Stimulated activated CD4-positive, alpha-beta T cell treated with anti-CD3 and anti-CD28 coated beads, Interleukin-1b, Interleukin-23, amount 100 ng/mL, for 1 hour (primary cell): ENCODE measurements at places on chromosomes 12 and 14.

GRCh38 chr12:127619869-127620734, 646.9 kb upstream of the TMEM132C start:
- DNase-seq = no peak

- DNase-seq = no peak
Observed at GRCh38 chr12:107017042-107017441, 30.1 kb upstream of the MTERF2 start.

DNA sequence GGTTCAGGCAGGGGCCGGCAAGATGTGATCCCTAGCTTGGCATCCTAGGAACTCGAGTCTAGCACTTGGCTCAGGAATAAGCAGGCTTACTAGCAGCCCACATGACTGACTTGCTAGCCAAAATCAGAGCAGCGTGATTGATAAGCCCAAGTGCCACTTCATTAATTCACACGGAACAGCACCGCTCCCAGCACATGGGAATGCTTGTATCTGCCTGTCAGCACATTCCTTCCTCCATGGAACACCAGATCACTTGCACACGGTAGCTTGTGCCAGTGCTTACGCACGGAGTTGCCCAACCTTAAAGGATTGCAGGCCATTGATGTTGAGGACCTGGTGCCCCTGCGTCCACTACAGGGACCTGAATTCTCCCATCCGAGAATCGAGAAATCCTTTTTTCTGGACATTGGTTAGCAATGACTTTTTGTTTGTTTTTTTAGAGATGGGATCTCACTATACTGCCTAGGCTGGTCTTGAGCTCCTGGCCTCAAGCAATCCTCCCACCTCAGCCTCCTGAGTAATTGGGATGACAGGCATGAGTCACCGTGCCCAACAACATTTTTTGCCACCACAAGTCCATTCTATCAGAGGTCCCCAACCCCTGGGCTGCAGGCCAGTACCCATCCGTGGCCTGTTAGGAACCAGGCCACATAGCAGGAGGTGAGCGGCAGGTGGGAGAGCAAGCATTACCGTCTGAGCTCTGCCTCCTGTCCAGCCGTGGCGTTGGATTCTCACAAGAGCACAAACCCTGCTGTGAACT, 30.6 kb upstream of the TSPAN9 start:
- no peak for DNase-seq

DNA sequence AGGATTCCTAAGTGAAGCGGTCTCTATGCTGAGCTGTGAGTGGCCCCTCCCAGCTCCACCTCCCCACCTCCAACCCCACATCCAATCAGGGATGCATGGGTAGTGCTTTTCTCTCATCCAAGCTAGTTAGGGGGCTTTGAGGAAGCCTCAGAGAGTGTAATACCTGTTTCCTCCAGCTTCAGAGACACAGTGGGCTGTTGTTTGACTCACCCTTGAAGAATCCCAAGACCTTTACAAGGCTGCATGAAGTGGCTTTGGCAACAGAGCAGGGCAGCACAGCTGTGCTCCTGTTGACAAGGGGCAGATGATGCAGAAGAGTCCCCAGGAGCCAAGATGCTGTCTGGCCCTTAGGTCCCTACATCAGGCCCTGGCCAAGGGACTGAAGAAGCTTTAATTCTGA, 27.1 kb upstream of the CLMN start:
- no peak for DNase-seq

DNA sequence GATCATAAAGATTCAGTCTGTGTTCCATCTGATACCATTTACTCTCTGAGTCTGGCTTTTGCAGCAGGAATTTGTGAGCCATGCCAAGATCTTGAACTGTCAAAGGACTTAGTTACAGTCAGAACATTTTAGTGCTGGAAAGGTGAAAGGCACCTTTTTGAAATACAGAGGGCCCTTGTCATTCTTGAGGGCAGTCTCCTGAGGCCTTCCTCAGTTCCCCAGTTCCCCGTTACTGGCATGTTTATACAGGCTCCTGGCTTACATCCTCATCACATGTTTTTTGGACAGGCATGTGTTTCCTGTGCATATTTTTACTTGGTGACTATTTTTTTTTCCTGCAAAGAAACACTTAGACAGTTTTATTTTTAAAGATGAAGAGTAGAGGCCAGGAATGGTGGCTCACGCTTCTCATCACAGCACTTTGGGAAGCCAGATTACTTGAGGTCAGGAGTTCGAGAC, 21.0 kb downstream of the CFAP54 start:
- DNase-seq = no peak

DNA sequence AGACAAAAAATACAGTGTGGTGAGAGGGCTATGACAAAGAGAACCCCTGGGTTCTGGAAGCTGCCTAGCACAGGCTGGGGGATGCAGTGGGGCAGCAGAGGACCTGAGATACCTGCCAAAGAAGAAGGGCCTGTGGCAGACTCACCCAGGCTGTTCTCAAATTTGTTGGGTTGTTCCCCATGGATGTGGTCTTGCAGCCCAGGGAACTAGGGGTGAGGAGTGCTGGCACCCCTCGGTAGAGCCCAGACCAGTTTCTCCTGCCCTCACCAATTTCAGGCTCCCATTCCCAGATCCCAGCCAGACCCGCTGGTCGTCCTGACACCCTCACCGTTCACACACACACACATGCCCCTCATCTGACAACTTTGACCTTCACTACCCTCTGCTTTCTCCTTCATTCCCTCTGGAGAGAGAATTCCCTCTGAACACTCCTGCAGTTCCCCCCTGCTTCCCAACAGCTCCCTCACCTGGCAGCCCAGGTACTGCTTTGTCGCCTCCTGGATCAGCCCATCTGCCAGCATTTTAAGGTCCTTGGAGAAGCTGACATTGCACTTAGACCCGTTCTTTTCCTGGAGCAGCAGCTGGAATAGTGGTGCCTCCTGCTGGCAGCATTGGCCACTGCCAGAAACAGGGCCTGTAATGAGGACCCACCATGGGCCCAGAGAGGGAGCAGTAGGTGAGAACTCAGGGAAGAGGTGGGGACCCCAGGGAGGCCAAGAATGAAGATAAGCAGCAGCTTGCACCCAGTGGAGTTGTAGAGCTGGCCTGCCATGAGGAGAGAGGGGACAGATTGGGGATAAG, 5.9 kb upstream of the GDF11 start:
- no peak for DNase-seq

GRCh38 chr12:27031531-27031930, 9.2 kb downstream of the MED21 start:
- no peak for DNase-seq

DNA sequence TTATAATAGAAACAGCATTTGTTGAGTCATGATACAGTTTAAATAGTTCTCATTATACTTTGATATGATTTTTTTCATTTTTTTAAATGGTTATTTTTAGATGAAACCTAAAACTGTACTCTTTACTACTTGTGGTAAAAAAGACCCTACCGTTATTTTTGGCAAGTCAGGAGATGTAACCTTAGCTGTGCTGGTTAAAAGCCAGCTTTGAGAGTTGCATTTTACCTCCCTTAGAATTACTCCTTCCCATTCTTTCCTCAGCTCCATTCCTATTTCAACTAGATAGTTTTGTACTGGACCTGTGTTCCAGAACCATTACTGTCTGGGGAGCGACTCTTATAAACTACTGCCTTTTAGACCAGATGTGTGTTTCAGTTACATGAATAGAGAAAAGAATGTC, 92.0 kb downstream of the RAD51B start:
- no peak for DNase-seq

DNA sequence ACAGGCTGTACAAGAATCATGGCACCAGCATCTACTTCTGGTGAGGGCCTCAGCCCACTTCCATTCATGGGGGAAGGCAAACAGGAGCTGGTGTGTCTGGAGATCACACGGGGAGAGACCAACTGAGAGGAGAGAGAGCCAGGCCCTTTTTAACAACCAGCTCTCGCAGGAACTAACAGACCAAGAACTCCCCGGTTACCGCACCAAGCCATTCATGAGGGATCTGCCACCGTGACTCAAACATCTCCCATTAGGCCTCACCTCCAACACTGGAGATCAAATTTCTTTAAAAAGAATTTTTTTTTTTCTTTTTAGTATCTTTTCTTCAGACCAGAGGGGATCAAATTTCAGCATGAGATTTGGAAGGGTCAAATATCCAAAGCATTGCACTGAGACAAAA, 16.7 kb upstream of the AQP2 start:
- DNase-seq = no peak

DNA sequence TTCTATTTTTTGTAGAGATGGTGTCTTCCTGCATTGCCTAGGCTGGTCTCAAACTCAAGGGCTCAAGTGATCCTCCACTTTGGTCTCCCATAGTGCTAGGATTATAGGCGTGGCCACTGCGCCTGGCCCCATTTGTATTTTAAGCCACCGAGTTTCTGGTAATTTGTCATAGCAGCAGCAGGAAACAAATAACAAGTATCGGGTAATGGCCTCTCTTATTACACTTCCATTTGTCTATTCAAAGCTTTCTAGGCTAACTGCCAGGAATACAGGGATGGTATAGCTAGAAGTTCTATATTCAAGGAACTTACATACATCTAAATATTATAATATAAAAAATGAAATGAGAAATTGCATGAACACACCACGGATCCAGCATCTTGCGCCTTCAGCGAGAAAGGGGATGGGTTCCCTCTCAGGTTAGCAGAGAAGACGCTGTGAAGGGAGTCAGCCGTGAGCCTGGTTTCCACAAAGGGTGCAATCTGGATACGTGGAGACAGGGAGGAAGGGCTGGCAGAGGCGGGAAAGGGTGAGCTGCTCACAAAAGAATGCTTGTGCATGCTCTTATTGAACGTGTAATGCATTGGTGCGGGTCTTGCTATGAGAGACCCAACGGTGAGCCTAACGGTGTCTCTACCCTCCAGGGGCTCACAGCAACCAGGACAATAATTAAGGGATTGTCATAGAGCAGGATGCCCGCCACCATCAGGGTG, 9.5 kb downstream of the BDKRB1 start:
- no peak for DNase-seq

DNA sequence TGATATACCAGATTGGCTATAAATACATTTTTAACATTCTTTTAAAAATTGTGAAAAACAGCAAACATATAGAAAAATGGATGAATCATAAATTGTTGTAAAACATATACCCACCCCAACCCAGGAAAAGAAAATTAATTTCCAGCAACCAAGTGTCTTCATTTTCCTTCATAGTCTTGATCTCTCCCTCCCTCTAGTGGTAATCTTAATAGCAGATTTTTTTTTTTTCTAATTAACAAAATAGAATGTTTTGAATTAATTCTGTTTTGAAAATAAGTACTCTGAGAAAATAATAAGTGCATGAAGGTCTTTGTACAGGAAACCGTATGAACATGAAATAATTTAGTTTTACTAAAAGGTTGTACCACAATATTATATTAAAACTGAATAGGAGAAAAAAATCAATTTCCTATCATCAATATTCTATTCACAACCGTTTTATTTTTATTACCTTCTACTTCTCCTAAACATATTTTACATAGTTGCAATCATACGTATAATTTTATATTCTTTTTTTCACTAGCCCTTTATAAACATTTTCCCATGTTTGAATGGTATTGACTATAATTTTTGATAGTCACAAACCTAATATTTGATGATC, 7.0 kb downstream of the ETNK1 start:
- no peak for DNase-seq

DNA sequence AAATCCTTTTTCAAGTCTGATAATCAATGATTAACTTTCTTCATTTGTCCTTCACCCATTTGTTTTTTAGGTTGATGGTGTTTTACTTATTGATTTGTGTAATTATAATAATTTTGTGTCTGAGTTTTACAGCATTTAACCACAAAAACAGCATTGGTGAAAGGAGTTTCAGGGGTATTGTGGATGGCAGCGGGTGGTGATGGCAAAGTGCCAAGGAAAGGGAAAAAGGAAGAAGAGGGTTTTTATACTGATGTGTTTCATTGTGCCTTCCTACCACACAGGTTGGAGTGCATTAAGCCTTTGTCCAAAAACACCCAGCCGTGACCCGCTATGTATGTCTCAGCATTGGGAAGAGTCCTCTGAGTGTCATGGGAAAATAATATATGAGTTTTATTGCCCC, 150.3 kb downstream of the DAD1 start:
- no peak for DNase-seq

DNA sequence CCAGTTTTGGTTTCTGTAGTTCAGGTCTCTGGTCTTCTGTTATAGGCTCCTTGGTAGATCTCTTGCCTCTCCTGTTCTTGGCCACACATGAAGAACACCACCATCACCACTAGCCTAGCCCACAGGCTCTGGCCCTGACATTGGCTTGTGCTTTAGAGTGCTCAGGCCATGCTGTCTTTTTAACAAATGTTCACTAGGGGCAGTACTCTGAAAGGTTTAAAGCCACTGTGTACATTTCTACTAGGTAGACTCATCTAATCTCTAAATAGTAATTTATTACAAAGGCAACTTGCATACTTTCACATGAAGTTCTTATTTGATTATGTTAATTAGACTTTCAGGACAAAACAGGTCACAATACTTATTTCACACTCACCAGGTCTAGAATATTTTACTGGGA, 38.3 kb downstream of the PDE6H start:
- DNase-seq = no peak

GRCh38 chr12:44876544-44877410, 662 bp upstream of the NELL2 start:
- DNase-seq = no peak

DNA sequence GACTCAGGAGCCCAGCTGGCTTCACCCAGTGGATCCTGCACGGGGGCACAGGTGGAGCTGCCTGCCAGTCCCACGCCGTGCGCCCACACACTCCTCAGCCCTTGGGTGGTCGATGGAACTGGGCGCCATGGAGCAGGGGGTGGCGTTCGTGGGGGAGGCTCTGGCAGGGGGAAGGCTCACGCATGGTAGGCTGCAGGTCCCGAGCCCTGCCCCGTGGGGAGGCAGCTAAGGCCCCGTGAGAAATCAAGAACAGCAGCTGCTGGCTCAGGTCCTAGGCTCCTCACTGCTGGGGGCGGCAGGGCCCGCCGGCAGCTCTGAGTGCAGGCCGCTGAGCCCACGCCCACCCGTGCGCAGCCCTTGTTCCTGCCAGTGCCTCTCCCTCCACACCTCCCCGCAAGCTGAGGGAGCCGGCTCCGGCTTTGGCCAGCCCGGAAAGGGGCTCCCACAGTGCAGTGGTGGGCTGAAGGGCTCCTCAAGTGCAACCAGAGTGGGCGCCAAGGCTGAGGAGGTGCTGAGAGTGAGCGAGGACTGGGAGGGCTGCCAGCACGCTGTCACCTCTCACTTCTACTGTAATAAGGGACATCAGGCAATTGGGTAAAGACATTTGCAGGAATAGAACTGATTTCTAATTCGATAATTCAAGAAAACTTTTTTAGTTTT, 115.4 kb downstream of the TMTC2 start:
- DNase-seq = no peak
